Mesothelial cell of epicardium (in vitro differentiated cells): ENCODE measurements at places on chromosomes 11 and 22.

DNA sequence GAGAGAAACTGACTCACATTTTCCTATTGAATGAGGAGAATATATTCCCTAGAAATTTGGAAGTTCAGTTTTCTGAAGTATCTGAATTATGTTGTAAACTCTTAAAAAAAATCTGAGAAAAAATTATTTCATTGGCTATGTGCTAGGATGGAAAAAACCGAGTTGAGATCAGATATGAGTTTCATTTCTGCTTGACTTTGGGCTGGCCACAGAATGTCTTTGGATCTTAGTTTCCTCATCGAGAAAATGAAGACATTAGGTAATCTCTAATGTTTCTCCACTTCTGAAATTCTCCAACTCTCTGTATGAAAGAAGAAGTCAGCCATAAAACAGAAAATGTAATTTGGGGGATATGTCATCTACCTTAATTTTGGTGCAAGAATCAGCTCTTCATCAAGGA, 28.8 kb downstream of the SLN start:
- no peak overlapping the region for H3K27ac ChIP-seq
- no peak overlapping the region for H3K4me3 ChIP-seq
- H3K4me1 ChIP-seq = peaks cover 2% of the 10 kb centered on the region
- no peaks in the 10 kb centered on the region for H3K36me3 ChIP-seq

DNA sequence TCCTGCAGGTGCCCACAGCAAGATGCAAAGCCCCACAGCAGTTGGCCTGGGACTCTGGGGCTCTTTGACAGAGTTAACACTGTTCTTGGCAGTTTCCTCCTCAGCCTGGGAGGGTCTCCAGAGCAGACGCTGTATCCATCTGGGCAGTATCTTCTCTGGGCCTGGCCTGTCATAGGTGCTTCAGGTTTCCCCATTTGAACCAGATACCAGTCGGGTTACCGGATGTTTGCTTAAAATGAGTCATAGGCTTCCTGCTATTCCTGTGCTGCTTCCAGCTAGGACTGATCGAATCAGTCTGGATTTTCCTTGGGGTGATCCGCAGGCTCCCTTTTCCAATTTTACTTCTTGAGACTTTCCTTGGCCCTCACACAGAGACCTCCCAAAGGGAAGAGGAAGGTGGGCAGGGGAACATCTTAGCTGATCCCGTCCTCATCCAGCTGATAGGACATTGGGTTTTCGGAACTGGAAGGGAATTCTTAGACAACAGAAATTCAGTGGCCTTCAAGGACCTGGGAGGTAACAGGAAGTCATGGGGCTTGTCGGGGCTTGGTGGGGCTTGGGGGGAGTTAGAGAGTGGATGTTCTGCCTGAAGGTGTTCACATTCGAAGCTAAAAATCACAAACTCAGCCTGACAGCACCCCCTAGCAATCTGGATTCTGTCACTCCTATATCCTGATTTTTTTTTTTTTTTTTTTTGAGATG, 2.4 kb upstream of the RANGAP1 start:
- H3K4me3 ChIP-seq = peak overlapping the region; percentile 55
- no peak for DNase-seq
- H3K27ac ChIP-seq = peak overlapping the region; percentile 85
- no peaks in the 10 kb centered on the region for H3K27me3 ChIP-seq

DNA sequence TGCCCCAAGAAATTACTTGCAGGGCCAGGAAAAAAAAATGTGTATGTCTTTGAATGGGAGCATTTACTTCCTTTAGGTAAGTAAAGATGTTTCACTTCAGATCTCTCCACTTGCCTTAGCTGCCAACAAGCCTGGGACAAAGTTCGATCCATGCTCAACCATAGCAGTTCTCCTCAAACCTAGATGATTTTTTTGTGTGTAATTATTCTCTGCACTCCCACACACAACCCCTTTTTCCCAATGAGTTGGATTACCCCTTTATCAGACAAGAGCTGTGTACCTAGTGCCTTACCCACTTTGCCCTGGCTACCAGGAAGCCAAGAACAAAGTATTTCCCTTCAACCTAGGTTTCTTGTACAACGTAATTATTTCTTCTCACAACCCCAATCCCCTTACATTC, 35.6 kb downstream of the TPBGL start:
- no peak overlapping the region for H3K27ac ChIP-seq
- H3K4me1 ChIP-seq = no peaks in the 10 kb centered on the region
- H3K36me3 ChIP-seq = no peaks in the 10 kb centered on the region
- no peak overlapping the region for H3K4me3 ChIP-seq
- H3K27me3 ChIP-seq = no peaks in the 10 kb centered on the region

DNA sequence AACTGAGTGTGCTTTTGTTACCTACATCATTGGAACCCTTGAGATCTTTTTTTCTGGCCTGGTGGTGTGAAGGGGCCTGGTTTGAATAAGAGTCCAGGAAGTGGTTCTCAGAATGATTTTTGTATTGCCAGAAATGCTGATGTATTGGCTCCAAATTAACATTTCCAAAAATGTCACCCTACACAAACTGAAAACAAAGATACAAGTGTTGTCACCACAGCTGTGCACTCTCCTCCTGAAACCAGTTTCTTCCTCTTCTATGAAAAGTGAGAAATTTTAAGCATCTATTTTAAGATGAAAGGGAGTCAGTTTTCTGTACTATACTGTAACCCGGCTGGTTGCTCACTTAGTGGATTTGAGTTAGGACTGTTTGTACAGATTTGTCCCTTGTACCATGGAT, 218.8 kb downstream of the PGR start:
- no peak overlapping the region for H3K4me3 ChIP-seq
- H3K27ac ChIP-seq = no peak overlapping the region
- peaks cover 8% of the 10 kb centered on the region for H3K36me3 ChIP-seq
- H3K27me3 ChIP-seq = no peaks in the 10 kb centered on the region
- no peaks in the 10 kb centered on the region for H3K4me1 ChIP-seq

DNA sequence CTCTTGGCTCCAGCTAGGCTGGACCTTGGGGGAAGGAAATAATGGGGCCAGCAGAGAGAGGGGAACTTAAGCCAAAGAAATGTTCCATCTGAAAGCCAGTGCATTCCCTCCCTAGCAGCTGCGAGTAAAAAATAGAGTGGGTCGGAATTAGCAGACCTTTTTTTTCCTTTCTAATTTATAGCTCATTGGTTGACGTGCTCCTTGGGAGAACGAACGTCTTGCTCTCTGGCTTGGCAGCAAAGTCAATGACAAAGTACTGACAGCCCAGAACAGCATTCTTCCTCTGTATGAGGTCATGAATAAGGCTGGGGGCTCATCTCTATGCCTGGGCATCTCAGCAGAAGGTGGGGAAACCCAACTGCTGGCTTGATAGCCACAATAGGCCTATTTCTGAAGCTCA, 65.0 kb downstream of the SEZ6L start:
- no peaks in the 10 kb centered on the region for H3K36me3 ChIP-seq
- H3K27me3 ChIP-seq = peaks cover 54% of the 10 kb centered on the region
- DNase-seq = no peak
- H3K27ac ChIP-seq = no peak overlapping the region
- no peaks in the 10 kb centered on the region for H3K4me1 ChIP-seq

GRCh38 chr11:114301927-114302326, 5.7 kb downstream of the NNMT start:
- H3K36me3 ChIP-seq = peaks cover 6% of the 10 kb centered on the region
- H3K4me1 ChIP-seq = no peaks in the 10 kb centered on the region
- no peak for DNase-seq
- no peaks in the 10 kb centered on the region for H3K27me3 ChIP-seq

DNA sequence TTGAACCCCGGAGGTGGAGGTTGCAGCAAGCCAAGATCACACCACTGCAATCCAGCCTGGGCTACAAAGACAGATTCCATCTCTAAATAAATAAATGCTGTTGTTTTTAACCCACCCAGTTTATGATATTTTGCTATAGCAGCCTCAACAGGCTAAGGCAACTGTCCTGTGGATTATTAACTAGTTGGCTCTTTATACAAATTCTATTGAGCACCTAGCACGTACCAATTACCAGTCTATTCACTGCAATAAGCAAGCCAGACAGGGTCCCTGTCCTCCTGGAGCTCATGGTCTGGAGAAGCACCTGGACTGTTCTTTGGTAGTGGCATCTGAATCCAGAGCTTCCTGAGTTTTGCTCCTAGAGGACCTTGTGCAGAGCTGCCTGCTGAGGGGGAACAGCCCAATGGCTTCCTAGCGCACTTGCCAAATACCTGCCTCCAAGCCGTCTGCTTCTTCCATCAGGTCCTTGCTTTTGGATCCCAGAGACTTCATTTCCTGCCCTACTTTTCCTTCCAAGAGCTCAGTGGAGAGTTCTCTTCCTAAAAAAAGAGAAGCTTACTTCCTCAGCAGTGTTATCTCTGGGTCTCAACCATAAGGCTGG, 49.9 kb upstream of the MICAL2 start:
- H3K4me3 ChIP-seq = no peak overlapping the region
- H3K27ac ChIP-seq = no peak overlapping the region
- DNase-seq = no peak
- H3K36me3 ChIP-seq = no peaks in the 10 kb centered on the region
- H3K4me1 ChIP-seq = no peaks in the 10 kb centered on the region
- H3K27me3 ChIP-seq = peaks cover 10% of the 10 kb centered on the region

- no peak overlapping the region for H3K4me3 ChIP-seq
- H3K27ac ChIP-seq = peak overlapping the region; percentile 66
- DNase-seq = no peak
Measured at GRCh38 chr11:63896071-63896470, 20.9 kb downstream of the RCOR2 start.

DNA sequence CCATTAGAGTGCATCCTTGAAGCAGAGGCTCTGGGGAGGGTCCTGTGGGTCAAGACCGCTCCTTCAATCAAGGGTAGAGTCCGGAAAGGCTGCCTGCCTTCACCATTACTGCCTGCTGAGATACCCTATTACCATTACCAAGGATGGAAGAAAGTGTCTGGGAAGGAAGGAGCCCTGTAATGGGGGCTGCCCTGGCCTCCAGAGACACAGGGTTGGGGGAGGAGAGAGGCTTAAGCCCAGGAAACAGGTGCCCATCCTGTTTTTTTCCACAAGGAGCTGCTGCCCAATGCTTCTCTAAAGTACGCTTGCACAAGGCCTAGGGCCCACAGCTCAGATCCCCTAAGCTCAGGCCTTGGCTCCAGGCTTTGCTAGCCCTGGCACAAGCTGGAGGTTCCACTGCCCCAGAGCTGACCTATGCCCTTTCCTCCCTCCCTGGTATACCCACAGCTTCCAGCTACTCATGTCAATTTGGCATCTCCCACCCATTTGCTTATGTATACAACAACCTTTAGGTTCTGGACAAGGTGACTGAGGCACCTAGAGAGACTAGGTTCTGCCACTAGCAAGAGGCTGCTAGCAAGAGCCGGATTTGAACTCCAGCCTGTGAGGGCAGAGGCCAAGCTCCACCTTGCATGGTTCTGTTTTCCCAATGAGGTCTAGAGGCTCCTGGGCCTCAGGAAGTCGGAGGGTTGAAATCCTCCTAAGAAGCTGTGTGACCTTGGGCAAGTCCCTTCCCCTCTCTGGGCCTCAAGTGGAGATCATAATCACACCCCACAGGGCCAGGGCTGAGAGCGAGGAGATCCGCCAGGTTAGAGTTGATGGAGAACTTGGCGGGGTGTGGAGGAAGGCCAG, 1.5 kb upstream of the PLCB3 start:
- no peak for DNase-seq
- H3K27me3 ChIP-seq = no peaks in the 10 kb centered on the region
- H3K27ac ChIP-seq = no peak overlapping the region
- peaks cover 21% of the 10 kb centered on the region for H3K4me1 ChIP-seq
- H3K36me3 ChIP-seq = no peaks in the 10 kb centered on the region

- H3K4me3 ChIP-seq = no peak overlapping the region
- H3K27me3 ChIP-seq = no peaks in the 10 kb centered on the region
- H3K36me3 ChIP-seq = peaks cover 29% of the 10 kb centered on the region
- DNase-seq = no peak
- H3K27ac ChIP-seq = no peak overlapping the region
- H3K4me1 ChIP-seq = no peaks in the 10 kb centered on the region
Measured at GRCh38 chr22:45335021-45335818, 25.5 kb downstream of the FAM118A start.

DNA sequence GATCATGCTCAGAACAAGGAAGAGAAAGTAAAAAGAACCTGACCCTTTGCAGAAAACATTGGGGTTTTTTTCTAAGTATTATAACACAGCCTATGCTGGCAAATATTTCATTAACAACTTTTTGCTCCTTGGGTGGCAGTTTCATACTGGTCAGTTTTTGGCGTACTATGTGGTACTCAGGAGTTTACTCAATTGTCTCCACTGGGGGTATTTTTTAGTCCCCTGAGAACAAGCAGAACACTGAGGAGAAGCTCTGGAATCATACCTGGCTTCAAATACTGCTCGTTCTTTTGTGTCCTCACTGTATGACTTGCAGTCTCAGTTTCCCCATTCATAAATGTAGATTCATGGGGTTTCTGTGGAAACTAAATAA, 90.4 kb downstream of the SERGEF start:
- no peak for DNase-seq
- H3K4me3 ChIP-seq = no peak overlapping the region
- H3K36me3 ChIP-seq = peaks cover 6% of the 10 kb centered on the region
- H3K4me1 ChIP-seq = peaks cover 2% of the 10 kb centered on the region

DNA sequence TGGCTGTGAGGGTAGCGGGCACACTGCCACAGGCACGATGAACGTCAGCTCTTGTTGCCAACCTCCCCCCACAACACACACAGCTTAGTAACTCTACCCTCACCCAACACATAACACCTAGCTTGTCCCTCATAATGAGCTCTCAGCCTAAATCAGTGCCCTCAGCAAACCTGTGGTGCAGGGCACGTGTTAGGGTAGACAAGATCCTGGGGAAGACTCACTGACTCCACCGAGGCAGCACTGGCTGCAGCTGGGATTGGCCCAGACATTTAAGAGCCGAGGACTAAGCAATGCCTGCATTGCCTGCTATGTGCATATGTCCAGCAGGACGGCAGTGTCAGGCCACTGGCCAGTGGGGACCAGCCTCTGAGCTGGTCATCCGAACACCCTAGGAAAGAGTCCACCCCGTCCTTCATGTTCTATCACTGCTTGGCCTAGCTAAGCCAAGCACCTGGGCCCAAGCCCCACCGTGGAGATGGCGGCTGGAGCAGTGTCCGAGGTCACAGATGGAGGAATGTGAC, 32.9 kb upstream of the TRIM29 start:
- H3K27ac ChIP-seq = no peak overlapping the region
- H3K4me3 ChIP-seq = no peak overlapping the region
- peak; percentile 37 for DNase-seq
- H3K4me1 ChIP-seq = peaks cover 17% of the 10 kb centered on the region

GRCh38 chr11:62732830-62733229, 4.5 kb downstream of the TTC9C start:
- DNase-seq = no peak
- no peak overlapping the region for H3K4me3 ChIP-seq
- peaks cover 18% of the 10 kb centered on the region for H3K4me1 ChIP-seq

GRCh38 chr11:5225480-5225871, 1.4 kb downstream of the HBB start:
- no peak for DNase-seq
- no peaks in the 10 kb centered on the region for H3K36me3 ChIP-seq
- peaks cover 3% of the 10 kb centered on the region for H3K4me1 ChIP-seq
- H3K4me3 ChIP-seq = no peak overlapping the region

DNA sequence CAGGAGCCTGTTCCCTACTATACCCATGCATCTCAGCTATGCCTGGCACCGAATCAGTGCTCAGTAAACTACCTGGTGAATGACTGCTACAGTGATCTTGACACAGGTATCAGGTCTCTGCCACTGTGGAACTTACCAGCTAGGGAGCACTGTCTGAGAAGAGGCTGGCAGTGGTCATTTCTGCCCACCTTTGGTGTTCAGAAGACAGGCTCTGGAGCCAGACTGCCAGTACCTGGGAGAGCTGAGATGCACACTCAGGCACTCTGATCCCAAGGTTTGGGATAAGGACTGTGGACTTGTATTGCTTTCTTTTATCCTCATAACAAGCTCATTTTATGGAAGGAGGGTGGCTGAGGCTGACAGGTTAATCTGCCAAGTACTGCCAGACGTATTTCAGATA, 52.7 kb downstream of the SYN3 start:
- no peak for DNase-seq
- H3K27me3 ChIP-seq = peaks cover 10% of the 10 kb centered on the region
- no peak overlapping the region for H3K27ac ChIP-seq
- no peaks in the 10 kb centered on the region for H3K4me1 ChIP-seq
- no peaks in the 10 kb centered on the region for H3K36me3 ChIP-seq
